ENCODE measurements at places on chromosomes 1 and 21. TPM values are rescaled to one million over a fixed set of nuclear protein-coding genes. Genes with fewer than 3 reads are reported as not detected.

PDZK1IP1 gene
- total RNA-seq: not detected

S100A8 gene
- not detected for total RNA-seq

SAMD13 gene
- 1.5 TPM for total RNA-seq

GRCh38 chr21:41168391-41169257 lies 664 bp downstream of the BACE2 start:
- no peak for DNase-seq

- no peak for DNase-seq
Observed at GRCh38 chr21:36330904-36331303, 10.9 kb downstream of the MORC3 start.

DNA sequence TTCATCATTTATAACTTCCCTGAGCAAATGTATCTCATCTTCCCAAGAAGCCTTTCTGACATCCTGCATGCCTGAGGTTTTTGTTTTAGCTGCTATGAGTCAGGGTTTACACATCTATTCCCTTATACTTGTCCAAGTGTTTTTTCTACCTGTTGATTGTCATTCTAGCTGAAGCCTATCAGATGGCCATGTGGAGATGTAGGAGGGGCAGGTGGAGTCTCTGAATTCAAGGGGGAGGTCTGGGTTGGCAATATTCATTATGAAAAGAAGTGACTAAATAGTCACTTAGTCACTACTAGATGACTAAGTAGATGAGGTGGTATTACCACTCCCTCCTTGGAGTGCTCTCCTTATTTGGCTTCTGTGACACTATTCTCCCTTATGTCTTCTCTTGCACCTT lies 52.4 kb downstream of the XCL1 start:
- DNase-seq: no peak
